GM04503 (cell line): ENCODE measurements at places on chromosomes 1 and 21.

DNA sequence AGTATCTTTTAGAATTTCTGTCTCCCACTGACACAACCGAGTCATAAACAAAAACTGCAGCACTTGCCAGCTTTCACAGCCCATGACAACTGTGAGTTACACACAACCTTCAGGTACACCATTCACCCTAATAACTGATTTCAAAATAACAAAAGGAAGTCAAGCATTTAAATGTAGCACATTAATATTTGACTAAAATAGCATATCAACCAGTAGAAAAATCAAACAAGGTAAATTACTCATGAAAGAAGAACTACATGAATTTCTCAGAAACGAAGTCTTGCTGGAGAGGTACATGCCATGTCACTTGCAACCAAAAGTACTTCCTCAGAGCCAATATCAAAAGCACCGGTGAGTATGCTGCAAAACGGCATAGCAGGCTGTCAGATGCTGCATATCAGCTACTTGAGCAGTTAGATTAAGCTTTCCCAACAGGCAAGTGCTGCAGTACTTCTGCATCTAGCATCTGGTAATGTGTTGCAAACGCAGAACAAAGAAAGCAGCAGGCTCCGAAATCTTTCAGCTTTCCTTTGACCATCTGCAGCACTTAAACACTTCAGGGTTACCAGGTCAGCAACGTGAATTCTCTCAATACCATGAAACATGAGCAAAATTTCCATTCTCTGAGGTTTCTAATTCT, 223.2 kb downstream of the SMYD3 start:
- no peak for DNase-seq

GRCh38 chr1:56578138-56578962, 1.0 kb downstream of the PLPP3 start:
- no peak for DNase-seq

- no peak for DNase-seq
Measured at GRCh38 chr1:76546354-76546933, 320.8 kb upstream of the ST6GALNAC5 start.

DNA sequence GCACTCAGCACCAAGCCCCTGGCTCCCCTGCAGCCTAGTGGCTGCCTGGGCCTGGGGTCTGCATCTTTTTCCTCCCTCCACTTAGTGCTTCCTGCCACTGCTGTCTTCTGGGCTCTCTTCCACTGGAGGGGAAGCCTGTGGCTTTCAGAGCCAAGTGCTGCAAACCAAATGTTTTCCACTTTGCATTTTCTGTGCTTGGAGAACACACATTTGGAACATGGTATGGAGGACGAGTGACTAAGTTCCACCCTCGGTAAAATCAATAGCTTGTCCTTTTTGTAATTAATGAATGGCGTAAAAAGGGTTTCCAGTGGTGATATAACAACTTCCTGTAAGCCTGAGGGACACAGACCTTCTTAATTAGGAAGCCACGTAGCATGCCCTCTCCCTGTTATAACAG, 10.1 kb upstream of the GPR153 start:
- no peak for DNase-seq

DNA sequence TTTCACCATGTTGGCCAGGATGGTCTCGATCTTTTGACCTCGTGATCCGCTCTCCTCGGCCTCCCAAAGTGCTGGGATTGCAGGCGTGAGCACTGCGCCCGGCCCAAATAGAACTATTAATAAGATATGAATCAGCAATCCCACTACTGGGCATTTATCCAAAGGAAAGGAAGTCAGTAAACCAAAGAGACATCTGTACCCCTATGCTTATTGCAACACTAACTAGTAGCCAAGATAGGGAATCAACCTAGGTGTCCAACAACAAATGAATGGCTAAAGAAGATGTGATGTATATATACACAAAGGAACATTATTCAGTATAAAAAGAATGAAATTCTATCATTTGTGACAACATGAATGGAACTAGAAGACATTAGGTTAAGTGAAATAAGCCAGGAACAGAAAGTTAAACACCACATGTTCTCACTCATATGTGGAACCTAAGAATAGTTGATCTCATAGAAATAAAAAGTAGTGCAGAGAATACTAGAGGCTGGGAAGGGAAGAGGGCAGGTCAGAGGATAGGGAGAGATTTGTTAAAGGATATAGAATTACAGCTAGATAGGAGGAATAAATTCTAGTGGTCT, 48.8 kb downstream of the XPR1 start:
- DNase-seq, result no peak
